Adipocyte (in vitro differentiated cells): ENCODE measurements at places on chromosomes 1 and 21.

DNA sequence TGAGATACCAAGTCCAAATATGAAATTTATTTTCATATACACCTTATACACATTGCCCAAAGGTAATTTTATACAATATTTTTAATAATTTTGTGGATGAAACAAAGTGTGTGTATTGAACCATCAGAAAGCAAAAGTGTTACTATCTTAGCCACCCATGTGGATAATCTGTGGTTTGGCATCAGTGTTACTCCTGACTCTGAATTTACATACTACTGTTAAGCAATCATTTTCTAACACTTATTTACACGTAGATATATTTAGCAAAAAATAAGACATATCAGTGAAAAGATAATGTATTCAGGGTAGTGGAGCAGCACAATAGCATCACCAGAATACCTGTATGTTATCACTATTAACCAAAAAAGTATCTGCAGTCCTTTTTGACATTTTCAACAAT lies 23.8 kb downstream of the DENND2D start:
- no peak for DNase-seq

GRCh38 chr1:10899490-10900250 lies 103.2 kb upstream of the CASZ1 start:
- no peak for DNase-seq

DNA sequence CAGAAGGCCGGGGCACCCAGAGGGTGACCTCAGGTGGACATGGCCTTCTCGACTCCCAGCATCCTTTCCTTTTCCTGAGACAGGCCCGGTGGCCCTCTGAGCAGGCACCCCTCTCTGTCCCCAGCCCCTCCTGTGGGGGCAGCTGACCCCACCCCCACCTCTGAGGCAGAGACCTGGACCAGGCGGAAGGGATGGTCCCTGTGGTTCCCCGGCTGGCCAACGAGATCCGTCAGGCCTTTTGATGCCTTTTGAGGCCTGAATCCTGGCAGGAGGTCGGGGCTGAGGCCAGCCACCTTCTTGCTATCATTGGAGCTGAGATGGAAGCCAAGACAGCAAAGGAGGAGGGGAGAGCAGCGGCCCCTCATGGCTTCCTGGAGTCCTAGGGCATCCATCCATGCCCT lies 50.2 kb upstream of the ACTRT2 start:
- DNase-seq, result no peak

GRCh38 chr21:37753122-37753599 lies 163.1 kb downstream of the KCNJ6 start:
- no peak for DNase-seq

GRCh38 chr1:29426701-29427279 lies 190.5 kb downstream of the PTPRU start:
- no peak for DNase-seq

DNA sequence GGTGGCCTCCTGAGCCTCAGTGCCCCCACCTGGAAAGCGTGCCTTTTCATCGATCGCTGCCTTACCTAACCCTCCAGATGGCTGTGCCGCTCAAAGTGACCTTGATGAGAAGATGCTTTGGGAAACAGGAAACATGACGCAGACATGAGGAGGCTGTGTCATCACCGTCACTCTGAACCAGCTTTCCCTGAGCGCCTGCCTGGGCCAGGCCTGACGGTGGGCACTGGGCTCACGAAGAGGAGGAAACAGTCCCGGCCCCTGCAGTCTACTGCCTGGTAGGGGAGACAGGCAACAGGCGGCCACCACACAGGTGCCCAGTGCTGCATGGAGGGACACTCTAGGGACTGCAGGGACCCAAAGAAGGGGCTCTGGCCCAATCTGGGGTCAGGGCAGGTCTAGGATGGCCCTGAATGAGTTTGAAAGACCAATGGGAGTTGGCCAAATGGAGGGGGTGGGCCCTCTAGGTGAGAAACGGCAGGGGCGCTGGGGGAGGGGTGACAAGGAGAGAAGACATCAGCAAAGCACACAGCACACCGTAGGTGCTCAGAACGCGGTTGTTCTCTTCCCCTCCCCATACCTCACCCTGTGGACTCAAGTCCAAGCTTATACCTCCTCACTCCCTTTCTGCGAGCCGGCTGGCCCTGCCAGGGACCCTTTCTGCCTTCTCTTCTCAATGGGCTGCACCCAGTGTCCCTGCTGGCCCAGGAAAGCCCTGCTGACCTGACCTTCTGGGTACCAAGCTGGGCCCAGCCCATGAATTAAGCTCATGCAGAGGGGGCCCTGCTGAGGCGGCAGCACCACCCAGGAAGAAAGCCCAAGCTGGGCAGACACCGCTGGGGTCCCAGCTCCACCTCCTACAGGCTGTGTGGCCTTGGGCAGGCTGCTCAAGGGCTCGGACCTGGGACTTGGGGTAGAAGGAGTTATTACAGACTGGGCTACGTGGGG lies 44.9 kb downstream of the GLIS1 start:
- peak; percentile 26 for DNase-seq
